Dermis microvascular lymphatic vessel endothelial cell (primary cell): ENCODE measurements at places on chromosomes 12 and 14. TPM values are rescaled to one million over a fixed set of nuclear protein-coding genes. Genes with fewer than 3 reads are reported as not detected.

The SERPINA12 gene
- not detected in 2 replicates for total RNA-seq

The PLBD2 gene
- total RNA-seq, result 16.7 and 25.0 TPM in 2 replicates

The DGKA gene
- total RNA-seq, result 18.0 and 18.9 TPM in 2 replicates

The PRICKLE1 gene
- total RNA-seq, result 9.0 and 16.3 TPM in 2 replicates

The CIROP gene
- not detected in 2 replicates for total RNA-seq

The KRT5 gene
- under 0.01 and 0.13 TPM in 2 replicates for total RNA-seq

The TSPAN19 gene
- 0.13 TPM in 2 replicates for total RNA-seq

The IFNG gene
- not detected in 2 replicates for total RNA-seq

The DAO gene
- total RNA-seq, result not detected in 2 replicates

The FBLN5 gene
- 0.26 and 0.89 TPM in 2 replicates for total RNA-seq

The CNTN1 gene
- total RNA-seq, result not detected in 2 replicates

The BBOF1 gene
- total RNA-seq, result 0.76 and 0.77 TPM in 2 replicates

The DIO2 gene
- total RNA-seq, result under 0.01 TPM in 1 of 2 replicates, not detected in the other

The LRP6 gene
- total RNA-seq, result 36.2 and 59.9 TPM in 2 replicates

- no peak for DNase-seq
Measured at GRCh38 chr14:22489244-22489545, 99.8 kb downstream of the DAD1 start.

- no peak for DNase-seq
Measured at GRCh38 chr14:88025313-88025712, 20.4 kb downstream of the GPR65 start.

DNA sequence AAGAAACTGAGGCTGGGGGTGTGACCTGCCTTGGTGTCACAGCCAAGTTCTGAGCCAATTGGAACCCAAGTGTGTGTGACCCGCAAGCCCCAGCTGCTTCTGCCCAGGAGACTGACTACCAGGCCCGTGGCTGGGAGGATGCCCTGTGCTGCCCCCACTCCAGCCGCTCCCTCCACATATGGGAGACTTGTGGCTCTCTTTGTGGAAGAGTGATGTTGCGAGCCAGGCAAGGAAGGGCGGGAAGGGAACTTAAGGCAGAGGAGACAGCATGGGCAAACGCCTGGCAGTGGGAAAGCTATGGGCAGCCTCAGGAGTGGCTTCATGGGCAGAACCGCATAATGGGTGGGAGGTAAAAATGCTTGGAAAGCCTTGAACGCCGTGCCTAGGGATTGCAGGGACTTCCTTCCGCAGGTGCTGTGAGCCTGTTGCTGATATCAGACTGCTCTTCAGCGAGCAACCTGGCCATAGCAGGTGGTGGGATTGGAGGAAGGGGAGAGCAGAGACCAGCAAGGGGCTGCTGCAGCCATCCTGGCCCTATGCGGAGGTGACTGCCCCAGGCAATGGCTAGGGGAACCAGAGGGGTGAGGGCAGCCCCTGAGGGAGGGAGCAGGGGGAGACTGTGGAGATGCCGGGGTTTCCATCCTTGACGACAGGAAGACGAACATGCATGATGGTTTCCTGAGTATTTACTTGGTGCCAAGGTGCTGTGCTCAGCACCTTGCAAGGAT lies 115.7 kb downstream of the LGMN start:
- DNase-seq, result no peak

- DNase-seq, result no peak
Measured at GRCh38 chr12:62930546-62931425, 4.2 kb downstream of the PPM1H start.

GRCh38 chr14:83425138-83425537 lies 1891.5 kb upstream of the SEL1L start:
- no peak for DNase-seq

- no peak for DNase-seq
Measured at GRCh38 chr14:89617481-89618329, 200.7 kb upstream of the FOXN3 start.

GRCh38 chr14:104283197-104284106 lies 145.1 kb downstream of the KIF26A start:
- DNase-seq, result no peak

GRCh38 chr12:55720894-55721444 lies 776 bp downstream of the RDH5 start:
- DNase-seq, result peak; percentile 86

GRCh38 chr12:124279846-124280360 lies 15.0 kb upstream of the RFLNA start:
- DNase-seq, result no peak

GRCh38 chr12:105831372-105831771 lies 307.4 kb downstream of the NUAK1 start:
- DNase-seq, result no peak

DNA sequence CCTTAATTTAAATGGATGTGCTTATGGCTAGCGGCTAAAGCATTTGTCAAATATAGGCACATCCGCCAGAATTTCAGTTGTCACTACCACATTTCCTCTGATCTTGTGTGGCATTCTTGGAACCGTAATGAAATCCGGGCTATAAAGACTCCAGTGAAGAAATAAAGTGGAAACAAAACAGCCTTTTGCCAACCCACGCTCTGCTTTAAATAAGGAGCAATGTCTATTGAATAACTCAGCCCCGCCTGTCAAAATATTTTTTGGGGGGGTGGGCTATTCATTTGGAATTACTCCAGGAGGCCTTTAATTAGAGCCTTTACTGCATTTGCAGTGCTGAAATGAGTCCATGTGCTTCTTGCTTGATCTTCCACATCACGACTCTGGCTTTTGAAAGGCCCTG lies 179.6 kb upstream of the RPH3A start:
- no peak for DNase-seq

DNA sequence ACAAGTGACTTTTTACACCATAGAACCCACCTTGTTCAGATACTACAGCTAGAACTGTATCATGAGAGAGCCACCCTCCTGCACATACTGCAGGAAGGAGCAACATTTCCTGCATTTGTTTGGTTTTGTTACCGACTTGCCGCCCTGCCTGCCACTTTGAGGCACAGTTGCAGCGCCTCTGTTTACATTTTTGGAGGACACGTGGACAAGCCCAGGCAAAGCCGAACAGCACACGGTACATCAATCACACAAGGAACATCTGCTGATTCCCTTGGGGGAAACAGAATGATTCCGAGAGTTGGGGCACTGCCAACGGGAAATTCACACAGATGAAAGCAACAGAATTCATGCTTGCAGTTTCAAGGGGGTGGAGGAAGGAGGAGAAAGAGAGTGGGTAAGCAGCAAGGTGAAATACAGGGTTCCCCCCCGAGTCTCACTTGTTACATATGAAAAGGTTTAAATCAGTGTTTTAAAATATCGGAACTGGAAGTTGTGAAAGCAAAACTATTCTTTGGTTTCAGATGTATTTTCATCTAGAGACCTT lies 110.7 kb downstream of the BTG1 start:
- peak; percentile 88 for DNase-seq

GRCh38 chr14:98580131-98580678 lies 691.8 kb downstream of the BCL11B start:
- DNase-seq, result no peak

- DNase-seq, result no peak
Measured at GRCh38 chr12:57815177-57816000, 3.1 kb downstream of the AVIL start.

GRCh38 chr14:90758959-90759358 lies 57.3 kb downstream of the TTC7B start:
- DNase-seq, result no peak

DNA sequence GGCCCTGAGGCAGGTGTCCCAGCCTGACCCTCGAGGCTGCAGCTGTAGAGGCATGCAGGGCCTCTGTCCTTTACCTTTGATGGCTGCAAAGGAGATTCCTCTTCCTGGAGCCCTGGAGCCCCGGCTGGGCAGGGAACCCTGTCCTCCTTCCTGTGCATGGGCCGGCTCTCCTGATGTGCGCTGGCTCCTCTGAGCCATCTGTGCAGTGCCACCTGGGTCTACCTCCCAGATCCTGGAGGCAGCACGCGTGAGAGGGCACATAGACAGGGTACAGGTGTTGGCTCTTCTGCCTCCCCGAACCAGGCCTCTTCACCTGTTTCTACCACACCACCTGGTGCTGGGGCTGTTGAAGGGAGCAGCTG lies 115.1 kb downstream of the BEGAIN start:
- no peak for DNase-seq

DNA sequence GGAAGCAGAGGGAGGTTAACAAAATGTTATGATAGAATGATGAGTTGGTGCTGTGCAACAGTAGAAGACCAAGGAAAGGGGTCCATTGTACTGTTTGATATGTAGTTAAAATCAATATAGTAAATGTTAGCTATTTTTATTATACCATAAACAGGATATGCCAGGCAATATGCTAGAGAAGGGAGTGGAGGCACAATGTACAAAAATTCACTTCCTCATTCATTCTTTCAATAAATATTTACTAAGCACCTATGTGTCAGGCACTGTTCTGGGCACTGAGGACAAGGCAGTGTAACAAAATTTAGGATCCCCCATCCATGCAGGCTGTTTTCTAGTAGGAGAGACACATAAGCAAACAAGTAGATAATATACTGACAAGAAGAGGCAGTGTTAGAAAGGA lies 25.0 kb downstream of the FGD6 start:
- no peak for DNase-seq

GRCh38 chr14:50347521-50347920 lies 35.4 kb downstream of the DMAC2L start:
- no peak for DNase-seq

DNA sequence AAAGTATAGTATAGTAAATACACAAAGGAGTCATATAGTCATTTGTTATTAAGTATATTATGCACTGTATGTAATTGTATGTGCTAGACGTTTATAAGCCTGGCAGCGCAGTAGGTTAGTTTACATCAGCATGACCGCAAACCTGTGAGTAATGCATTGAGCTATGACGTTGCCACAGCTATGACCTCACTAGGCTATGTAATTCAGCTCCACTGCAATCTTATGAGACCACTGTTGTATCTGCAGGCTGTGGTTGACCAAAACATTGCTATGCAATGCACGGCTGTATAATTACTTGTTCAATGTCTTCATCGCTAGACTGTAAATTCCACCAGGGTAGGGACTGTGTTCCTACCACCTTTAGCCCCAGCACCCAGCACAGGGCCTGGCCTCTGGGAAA lies 53.2 kb upstream of the VASH1 start:
- no peak for DNase-seq

DNA sequence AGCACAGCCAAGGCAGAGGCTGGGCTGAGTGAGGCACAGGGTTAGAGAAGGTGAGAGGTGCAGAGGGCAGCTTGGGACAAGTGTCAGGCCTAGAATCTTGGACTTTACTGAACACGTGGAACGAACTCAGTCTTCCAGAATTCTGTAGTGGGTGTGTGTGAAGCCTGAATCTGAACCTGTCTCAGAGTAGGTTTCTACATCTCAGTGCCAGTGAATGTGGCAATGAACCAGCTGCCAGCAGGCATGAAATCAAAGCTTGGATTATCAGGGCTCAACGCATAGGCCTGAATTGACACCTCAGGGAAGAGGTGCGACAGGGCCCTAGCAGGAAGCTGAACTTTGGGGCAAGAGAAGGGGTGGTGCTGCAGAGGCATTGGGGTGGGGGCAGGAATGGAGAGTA lies 104.6 kb downstream of the SAMD4A start:
- no peak for DNase-seq

GRCh38 chr12:63103494-63104131 lies 47.4 kb downstream of the AVPR1A start:
- peak; percentile 41 for DNase-seq

DNA sequence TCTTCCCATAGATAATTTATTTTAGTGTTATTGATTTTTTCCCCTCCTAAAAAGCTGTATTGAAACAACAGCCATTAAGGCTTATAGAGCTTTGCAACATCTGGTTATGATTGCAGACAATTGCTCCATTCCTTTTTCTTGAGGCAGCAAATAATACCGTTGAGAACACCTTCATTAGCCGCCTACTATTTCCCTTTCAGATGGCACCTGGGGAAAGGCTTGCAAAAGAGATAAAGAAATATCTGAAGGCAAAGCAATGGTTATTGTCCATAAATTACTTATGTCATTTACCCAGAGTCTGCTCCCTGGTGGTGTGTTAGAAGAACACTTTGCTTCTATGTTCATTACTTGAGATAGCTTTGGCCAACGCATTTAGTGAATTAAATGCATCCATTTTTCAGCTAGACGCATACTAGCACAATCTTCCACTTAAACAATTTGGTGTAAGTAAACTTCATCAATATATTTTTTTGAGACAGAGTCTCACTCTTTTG lies 377.8 kb downstream of the KCNH5 start:
- peak; percentile 0 for DNase-seq

- no peak for DNase-seq
Measured at GRCh38 chr12:92158796-92159439, 13.3 kb upstream of the BTG1 start.

GRCh38 chr12:34334953-34335743 lies 312.9 kb downstream of the ALG10 start:
- no peak for DNase-seq

GRCh38 chr14:105860615-105861580 lies 334.5 kb downstream of the TMEM121 start:
- no peak for DNase-seq

DNA sequence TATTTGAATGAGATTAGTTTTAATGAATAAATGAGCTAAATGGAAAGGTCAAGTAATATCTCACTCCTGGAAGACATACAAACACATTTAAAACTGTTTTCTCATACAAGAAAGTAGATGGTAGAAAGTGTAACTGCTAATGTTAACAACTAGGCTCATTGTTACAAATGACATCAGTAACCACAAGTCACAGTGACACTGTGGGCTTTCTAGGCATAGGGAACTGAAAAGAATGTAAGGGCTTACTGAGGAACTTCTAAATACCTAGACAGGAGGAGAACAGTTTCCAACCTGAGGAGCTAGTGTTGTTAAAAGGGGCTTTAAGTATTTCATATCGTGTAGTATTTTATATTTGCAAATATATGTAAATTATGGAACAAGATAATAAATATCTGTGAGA lies 17.5 kb upstream of the ERGIC2 start:
- no peak for DNase-seq

DNA sequence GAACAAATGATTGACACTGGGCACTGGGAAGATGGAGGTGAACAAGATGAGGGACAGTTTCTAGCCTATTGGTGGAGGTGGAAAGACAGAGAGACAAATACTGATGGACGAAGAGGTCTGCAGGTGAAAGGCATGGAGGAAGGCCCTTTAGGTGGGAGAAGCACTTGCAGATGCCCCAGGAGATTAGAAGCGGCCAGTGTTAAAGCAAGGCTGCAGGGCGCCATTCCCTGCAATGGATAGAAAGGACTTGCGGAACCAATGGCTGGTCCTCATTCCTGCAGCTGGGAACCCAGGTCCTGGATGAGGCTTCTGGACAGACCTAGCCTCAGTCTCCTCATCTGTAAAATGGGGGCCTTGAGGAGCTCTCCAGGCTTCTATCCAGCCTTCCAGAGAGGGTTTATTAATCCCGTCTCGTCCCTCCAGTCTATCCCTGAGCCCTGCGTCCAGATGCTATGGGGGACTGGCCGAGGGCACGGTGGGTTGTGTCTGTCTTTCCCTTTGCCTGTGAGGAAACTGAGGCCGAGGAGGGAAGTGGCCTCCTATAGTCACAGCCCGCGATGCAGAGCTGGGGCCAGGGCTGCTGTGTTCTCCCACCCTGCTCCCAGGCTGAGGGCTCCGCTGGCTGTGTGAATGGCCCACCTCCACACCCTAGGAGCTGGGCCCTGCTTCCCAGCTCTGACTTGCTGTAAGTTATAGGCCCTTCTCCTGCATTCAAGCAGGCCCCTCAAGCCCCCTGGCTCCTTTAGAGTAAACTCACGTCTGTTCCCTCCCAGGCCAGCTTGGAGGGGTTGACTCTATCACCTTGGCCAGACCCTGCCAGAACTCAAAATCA lies 33.0 kb downstream of the CYP46A1 start:
- DNase-seq, result no peak

- DNase-seq, result peak; percentile 3
Measured at GRCh38 chr14:46490238-46490685, 161.3 kb downstream of the RPL10L start.

- DNase-seq, result no peak
Measured at GRCh38 chr14:57073986-57074385, 194.7 kb downstream of the EXOC5 start.
